ENCODE measurements at places on chromosomes 4 and X.
A peak's percentile ranks its signal among the peaks of the same experiment; 100 is the strongest.

GRCh38 chr4:184893801-184894571, 68.2 kb upstream of the ACSL1 start:
- peak; percentile 15 for DNase-seq

DNA sequence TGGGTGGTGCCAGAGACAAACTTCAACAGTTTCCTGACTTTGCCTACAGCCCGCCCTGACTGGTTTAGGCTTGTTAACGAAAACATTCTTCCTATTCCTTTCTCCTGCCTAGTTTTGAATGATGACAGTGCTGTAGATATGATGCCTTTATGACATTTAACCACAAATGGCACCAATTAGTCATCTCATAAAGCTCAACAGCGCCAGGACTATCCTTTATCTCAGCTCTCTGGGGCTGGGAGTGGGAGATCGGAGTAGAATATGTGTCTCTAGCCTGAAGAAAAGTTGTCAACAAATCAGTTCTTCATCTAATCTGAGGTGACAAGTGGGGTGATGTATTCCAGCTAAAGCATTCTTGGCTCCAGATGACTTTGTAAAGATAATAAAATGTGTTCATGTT, 64.6 kb upstream of the SH3RF1 start:
- no peak for DNase-seq

- no peak for DNase-seq
Measured at GRCh38 chr4:109211671-109212070, 90.8 kb downstream of the COL25A1 start.

GRCh38 chr4:102809190-102809589, 18.2 kb downstream of the UBE2D3 start:
- no peak for DNase-seq

- DNase-seq, result no peak
Measured at GRCh38 chr4:96603641-96604040, 763.7 kb downstream of the PDHA2 start.

- DNase-seq, result no peak
Measured at GRCh38 chr4:98794565-98795205, 134.2 kb downstream of the EIF4E start.

DNA sequence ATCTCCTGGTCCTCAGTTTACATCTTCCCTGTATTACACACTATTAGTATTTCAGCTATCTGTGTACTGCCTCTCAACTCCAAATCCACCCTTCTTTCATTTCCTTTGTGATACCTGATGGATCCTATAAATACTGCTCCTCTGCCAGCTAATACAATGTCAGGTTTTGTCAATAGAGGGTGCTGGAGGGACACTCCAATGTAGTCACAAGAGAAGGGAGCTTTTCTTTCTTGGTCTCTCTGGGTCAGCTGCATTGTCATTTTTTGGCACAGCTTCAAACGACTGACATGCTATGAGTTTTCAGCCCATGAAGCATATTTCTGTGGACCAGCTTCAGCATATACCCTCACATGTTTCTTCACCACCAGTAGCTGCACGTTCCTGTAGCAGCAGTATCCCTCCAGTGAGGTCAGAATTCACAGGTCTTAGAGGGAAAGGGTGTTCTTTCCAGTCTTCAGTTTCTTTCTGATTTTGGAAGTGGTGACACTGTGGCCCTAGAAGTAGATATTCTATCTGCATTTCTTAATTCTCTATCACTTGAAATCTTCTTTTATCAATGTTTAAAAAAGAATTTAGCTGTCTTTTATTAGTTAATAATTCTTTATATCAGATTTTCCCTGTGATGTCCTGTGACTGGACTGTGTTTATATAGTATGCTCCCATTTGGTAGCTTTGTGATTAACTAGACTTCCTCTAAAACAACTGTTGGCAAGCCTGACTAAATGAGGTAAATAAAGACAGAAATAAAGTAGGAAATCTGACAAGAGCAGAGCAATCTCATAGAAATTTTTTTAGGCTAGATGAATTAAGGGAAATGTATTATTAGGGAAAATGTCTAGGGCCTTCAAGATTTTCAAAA, 60.6 kb downstream of the GABRA2 start:
- no peak for DNase-seq

GRCh38 chr4:3121596-3121995, 47.1 kb downstream of the HTT start:
- DNase-seq, result no peak

DNA sequence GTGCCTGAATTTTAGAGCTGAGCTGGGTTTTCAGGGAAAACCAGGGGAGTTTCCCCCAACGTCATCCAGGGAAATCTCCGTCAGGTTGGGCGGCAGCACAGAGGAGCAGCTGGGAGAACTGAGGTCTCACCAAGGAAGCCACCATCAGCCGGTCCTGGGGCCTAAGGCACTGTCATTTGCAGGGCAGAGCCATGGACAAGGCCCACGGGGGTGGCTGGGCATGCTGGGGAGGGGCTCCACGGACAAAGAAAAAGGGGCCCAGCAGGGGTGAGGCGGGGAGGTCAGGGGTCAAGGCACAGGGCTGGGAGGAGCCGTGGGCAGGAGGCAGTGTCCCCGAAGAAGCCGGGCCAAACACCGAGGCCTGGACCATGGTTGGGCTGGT, 109.8 kb downstream of the HMX1 start:
- no peak for DNase-seq

- no peak for DNase-seq
Measured at GRCh38 chr4:174742561-174742960, 86.5 kb downstream of the GLRA3 start.

DNA sequence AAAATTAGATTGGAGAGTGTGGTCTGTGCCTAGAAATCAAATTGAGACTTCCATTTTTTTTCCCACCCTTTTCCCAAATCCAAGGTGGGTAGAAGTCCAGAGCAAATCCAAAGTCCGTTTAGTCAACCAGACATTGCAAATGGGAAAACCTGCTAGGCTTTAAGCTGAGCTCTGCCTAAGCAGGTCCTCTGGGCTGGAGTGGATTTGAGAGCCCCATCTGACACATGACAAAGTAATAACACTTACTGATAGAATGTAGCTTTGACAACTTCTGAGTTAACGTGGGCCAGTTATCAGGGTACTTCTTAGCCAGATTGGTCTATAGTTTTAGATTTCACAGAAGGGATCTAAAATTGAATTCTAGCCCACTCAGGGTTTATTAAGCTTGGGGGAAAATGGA, 242.3 kb downstream of the GALNTL6 start:
- no peak for DNase-seq

DNA sequence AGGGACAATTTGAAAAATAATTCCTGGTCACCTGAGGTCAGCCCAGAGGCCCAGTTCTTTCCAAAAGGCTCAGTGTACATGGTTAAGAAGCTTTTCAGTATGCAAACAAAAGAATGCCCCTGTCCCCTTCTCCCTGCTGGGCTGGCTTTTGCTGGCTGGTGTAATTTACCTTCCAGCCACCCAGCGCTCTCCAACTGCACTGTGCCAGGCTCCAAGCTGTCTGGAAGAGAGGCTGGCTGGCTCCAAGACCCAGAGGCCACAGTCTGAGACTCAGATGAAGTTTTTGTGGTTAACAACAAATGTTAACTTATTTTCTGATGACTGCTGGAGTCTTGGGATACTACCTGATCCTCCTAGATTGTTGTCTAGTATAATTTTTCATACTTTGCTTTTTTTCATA, 11.9 kb upstream of the KIT start:
- no peak for DNase-seq

GRCh38 chr4:140813804-140814203, 57.6 kb upstream of the TBC1D9 start:
- DNase-seq, result no peak

DNA sequence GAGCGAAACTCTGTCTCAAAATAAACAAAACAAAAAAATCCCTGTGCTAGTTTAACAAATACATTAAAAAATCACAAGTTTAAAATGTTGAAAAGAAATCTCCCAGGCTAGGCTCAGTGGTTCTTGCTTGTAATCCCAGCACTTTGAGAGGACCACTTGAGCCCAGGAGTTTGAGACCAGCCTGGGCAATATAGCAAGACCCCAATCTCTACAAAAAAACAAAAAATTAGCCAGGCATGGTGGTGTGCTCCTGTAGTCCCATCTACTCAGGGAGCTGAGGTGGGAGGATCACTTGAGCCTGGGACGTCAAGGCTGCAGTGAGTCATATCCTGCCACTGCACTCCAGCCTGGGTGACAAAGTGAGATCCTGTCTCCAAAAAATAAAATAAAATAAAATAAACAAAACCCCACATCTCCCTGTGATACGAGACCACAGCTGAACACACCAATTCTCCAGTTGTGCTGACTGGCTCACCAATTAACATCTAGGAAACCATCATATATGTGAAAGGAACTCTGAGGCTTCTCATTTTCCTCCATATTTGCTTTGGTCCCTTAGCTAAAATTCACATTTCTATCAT, 7.3 kb downstream of the RPS4X start:
- no peak for DNase-seq

DNA sequence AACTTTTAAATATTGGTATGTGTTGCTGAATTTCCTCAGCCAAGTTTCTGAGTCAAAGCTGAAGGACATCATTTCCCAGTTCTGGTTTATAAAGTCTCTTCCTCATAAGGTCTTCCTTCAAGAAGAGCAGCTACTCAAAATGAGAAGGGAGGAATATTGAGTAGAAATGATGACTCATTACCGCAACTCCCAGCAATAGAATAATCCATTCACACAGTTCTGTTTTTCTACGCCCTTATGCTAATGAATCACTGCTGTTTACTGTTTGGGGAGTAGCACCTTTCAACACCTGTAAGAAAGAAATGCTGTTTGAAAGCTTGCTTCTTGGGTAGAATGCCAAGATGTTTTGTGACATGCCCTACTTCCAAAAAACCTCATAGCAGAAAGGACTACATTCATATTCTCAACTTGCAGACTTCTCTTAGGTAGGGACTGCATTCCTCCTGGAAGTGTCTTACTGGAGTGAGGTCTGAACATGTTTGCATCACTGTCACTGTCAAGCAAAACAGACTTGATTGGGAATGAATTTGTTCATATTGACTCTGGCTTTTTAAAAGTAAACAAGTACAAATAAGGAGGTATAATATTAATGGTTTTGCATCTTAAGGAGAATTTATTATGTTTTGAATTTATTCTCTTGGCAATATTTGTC, 147.2 kb upstream of the BANK1 start:
- DNase-seq, result peak; percentile 11

- DNase-seq, result no peak
Measured at GRCh38 chr4:164383358-164384220, 370.3 kb upstream of the SMIM31 start.

DNA sequence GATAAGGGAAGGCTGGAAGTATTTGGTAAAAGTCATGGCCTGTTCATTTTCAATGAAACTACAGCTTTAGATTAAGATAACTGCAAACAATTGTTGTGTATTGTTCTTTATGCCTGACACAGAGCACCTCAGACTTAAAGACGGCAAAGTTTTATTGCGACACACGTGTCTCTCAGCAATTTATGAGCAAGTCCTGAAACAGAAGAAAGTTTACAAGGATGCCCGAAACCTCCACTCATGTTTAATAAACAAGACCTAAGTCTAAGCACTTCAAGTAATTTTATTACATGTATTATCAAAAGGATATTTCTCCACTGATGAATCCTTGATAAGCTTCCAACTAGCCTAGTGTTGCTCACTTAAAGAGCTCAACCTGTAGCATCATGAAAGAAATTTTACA, 51.0 kb downstream of the DHX15 start:
- no peak for DNase-seq

GRCh38 chr4:150683775-150684350, 101.9 kb downstream of the MAB21L2 start:
- no peak for DNase-seq

GRCh38 chr4:102794999-102795398, 32.4 kb downstream of the UBE2D3 start:
- DNase-seq, result no peak

GRCh38 chr4:25345744-25346143, 31.3 kb upstream of the ANAPC4 start:
- DNase-seq, result no peak

DNA sequence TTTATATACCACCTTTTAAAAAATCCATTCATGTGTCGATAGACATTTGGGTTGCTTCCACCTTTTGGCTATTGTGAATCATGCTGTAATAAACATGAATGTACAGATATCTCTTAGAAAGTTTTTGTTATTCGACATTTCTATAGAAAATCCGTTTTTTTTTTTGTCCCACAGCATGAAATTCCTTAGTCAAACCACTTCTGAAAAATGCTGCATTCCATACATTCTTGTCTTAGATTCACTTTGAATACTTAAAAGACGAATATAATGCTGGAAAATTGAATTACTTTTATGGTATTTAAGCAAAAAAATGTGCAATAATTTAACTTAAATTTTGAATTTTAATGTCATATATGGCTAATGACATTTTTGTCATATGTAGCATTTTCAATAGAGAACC, 1345.5 kb downstream of the TECRL start:
- DNase-seq, result no peak

DNA sequence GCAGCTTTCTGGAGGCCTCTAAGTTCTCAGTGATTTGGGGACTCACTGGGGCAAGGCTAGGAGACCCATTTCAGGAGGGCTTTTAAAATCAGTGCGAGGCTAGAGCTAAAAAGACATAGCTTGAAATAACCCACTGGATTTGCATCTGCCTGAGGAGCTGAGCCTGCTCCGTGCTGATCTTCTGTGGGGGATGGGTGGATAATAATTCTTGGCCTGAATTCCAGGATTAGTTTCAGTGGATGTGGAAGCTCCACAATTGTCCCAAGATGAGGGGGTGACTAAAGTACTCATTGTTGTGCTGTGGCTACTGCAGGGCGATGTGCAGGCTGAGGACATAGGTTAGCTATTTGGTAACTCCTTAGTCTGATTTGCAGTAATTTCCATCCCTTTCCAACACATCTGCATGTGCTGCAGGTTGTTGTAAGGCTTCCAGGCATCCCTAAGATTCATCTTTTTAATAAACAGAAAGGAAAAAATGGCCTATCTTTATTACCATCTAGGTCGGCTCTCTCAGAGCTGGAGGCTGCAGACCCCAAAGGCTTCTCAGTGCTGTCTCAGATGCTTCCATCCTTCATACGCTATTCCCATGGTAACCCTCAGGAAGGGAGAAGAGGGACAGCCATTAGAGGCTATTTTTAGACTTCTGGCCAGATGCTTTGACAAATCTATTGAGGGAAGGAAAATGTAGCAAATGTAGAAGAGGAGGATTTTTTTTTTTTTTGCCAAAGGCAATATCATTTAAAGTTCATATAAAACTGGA, 63.4 kb downstream of the GRXCR1 start:
- DNase-seq, result no peak

DNA sequence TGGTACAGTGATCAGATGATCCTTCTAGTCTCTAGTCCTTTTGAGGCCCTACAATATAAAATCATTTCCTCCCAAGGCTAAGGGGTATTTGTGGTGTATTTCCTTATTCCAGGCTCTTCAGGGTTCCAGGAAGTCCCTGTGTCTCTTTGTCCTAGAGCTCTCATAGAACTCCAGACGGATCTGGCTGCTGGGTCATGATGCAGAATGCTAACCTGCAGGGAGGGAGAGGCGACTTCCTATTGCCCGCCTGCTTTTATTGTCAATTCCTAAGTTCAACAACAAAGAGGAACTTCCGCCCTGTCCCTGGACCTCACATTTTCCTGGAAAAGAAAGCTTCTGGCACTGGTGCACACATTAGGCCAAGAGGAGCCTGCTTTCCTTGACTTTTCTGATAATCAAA, 45.9 kb upstream of the ZNF827 start:
- DNase-seq, result no peak

GRCh38 chr4:135244696-135245095, 1043.1 kb upstream of the PABPC4L start:
- DNase-seq, result no peak

Data from CD14-positive monocyte (primary cell).